ENCODE measurements at places on chromosomes 5 and 9.
A peak's percentile ranks its signal among the peaks of the same experiment; 100 is the strongest.

- DNase-seq = no peak
These were observed 6.0 kb upstream of the ZDHHC12 start for GRCh38 chr9:128729766-128730517.

DNA sequence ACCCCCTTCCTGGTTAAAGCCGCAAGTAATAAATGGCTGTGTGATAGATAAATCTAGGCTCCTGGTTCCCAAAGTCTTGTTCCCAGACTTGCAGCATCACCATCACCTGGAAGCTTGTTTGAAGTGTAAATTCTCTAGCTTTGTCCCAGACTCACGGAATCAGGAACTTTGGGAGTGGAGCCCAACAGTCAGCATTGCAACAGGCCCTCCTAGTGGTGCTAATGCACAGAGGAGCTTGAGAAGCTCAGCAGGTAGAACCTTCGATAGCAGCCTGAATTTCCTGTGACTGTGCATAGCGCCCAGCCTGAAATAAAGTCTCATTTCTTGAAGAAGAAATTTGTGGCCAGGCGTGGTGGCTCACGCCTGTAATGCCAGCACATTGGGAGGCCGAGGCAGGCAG lies 30.3 kb upstream of the MELK start:
- DNase-seq = no peak

GRCh38 chr5:120260651-120261050 lies 203.4 kb upstream of the PRR16 start:
- DNase-seq = no peak

DNA sequence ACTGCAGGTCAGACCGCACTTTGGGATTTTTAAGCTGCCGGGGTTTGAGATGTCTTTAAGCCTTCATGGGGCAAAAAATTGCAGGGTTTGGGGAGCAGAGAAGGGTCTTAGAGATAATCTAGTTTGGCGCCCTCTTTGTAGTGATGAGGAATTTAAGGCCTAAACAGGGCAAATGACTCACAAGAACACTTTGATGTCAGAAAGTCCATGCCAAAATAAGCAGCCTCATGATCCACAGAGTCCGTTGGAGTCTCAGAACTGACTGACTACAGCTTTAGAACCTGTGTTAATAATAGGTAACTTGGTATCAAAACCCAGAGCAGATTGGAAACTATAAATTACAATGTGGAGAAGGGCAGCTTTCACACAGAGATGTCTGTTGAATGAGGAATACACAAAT lies 35.9 kb upstream of the PTGS1 start:
- no peak for DNase-seq

DNA sequence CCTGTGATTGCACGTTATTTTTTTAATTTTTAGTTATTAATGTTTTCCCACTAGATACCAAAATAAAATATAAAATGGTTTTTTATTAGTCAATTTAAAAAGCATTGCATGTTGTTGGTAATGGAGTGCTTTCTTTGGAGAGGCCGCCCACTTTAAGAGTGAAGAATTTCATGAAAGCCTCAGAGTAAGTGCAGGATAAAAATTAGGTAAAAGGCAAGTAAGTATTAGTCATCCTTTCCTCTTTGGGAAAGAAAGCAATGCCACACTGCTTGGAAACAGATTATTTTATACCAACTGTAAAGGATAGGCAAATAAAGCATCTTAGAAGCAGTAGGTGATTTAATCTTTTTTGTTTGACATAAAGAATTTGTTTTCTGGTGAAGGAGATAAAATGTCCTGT lies 62.9 kb downstream of the HSD17B4 start:
- no peak for DNase-seq

- DNase-seq = no peak
These were observed 4.3 kb downstream of the CDHR2 start for GRCh38 chr5:176553260-176554085.

- DNase-seq = no peak
These were observed 26.4 kb downstream of the NCS1 start for GRCh38 chr9:130198501-130199179.

- DNase-seq = no peak
These were observed 1.9 kb downstream of the LRRC14B start for GRCh38 chr5:192970-193831.

DNA sequence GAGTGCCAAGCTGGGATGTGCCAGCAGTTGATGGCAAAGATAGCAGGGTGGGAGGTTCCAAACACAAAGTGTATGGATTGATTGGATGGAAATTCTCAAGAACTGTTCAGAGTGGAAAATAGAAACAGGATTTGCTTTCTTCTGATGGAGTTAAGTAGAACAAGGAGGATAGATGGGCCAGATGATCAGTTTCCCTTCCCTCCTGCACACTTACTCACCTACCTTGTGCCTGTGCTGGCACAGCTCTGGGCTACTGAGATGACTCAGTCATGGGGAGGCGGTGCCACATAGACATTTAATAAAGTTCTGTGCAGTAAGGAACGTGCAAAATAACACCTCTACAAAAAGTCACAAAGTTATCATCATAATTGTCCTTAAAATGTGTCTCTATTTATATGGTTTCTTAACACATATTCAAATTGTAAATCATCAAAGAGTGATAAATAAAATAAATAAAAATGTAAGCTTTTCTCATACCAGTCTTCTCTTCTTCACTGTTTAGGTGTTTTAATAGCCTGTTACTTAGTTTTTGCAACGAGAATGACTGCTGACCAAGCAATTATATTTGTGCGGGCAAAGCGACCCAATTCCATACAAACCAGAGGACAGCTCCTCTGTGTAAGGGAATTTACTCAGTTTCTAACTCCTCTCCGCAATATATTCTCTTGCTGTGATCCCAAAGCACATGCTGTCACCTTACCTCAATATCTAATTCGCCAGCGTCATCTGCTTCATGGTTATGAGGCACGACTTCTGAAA lies 12.7 kb downstream of the PTPDC1 start:
- no peak for DNase-seq

- DNase-seq = no peak
These were observed 428.6 kb upstream of the ADAMTSL1 start for GRCh38 chr9:18045326-18045725.

- no peak for DNase-seq
These were observed 40.0 kb downstream of the LARP1 start for GRCh38 chr5:154795235-154795596.

GRCh38 chr5:168583742-168584482 lies 4.7 kb upstream of the PANK3 start:
- DNase-seq = no peak

- no peak for DNase-seq
These were observed 9.5 kb upstream of the IFNK start for GRCh38 chr9:27514551-27514950.

DNA sequence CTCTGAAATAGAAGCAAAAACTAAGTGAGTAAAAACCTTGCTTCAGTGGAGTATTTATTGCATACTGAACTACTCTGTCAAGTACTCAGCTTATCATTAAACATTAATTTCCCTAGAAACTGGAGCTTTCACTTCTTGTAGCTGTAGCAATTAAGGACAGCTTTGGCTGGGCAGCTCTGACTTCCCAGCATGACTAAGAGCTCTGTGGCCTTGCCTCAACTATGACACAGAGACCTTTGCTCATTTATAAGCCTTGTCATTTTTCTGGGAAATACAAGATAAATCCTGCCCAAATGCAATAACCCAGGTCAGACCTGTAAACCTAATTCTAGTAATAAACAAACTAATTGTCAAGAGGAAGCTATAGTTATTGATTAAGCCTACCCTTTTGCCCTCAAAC lies 65.4 kb upstream of the STK32A start:
- no peak for DNase-seq

- DNase-seq = no peak
These were observed 17.9 kb downstream of the ZSWIM6 start for GRCh38 chr5:61349935-61350334.

GRCh38 chr5:126094991-126095390 lies 328.2 kb upstream of the GRAMD2B start:
- DNase-seq = no peak

DNA sequence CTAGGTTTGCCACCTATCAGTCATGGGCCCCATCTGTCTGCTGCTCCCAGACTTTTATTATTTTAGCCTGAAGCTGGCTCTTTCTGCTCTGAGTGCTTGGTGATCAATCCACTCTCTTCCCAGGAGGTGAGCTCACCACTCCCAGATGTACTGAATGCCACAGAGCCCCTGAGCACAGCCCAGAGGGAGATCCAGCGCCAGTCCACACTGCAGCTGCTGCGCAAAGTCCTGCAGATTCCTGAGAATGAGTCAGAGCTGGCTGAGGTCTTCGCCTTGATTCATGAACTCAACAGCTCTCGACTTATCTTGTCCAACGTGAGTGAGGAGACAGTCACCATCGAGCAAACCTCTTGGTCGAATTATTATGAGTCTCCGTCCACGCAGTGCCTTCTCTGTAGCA lies 36.0 kb downstream of the HMGXB3 start:
- no peak for DNase-seq

DNA sequence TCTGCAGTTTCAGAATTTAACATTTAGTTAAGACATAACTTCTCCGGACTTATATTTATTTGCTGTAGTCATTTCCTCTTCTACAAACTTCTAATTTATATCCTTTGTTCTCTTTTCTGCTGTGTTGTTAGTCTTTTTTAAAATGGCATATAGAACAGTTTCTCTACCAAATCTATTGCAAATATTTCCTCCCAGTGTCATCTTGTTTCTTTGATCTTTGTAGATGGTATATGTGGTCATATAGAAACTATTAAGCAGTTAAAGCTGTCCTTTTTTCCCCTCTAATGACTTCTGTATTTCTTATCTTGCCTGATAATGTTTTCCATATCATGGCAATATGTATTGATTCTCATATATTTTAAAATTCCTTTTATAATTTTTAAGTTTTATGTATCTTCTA lies 264.5 kb downstream of the MCTP1 start:
- DNase-seq = no peak

DNA sequence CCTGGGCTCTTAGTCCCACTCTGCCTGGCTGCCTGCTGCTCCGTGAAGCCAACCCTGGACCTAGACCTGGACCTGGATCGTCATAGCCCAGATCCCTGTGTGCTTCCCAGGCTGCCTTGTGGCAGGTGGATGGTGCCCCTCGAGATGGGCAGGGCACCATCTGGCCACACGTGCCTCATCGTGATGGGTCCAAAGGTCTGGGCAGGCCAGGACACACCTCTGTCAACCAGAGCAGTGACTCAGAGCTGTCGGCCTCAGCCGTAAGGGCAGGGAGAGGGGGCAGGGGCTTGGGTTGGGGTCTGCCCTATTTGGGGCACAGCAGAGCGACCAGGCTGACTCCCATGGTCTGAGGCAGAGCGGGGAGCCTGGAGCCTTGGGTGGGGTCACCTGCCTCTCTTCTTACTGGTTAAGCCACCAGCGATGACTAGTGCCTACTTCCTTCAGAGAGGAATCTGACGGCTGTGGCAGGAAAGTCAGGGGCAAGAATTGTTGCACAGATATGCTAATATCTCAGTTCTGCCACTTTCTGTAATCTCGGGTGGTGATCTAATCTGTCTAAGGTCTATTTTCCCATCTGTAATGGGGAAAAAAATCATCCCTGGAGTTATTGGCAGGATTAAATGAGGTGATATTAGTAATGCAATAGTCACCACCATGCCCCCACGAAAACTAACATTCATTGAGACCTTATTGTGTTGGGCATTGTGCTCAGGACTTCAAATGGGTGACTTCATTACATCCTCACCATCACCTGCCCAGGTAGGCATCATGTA lies 3.2 kb upstream of the CDHR2 start:
- DNase-seq = no peak

DNA sequence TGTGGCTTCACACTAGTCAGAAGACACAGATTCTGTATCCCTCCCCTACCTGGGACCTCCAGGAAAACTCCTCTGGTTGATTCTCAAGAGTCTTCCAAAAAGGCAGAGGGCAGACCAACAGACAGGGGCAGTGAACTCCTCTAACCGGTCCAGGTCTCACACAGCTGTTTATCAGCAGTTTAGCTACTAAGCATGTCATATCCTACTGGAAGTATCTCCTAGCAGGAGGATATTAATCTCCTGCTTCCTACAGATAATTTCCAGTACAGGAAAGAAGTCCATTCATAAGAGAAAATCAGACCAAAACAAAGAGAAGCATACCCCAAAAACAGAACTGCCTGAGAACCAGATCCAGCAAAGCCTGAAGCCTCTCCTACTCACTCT lies 64.3 kb downstream of the DTWD2 start:
- no peak for DNase-seq

- DNase-seq = peak; percentile 56
These were observed 23.6 kb downstream of the PCDHGC5 start for GRCh38 chr5:141512390-141512910.

- peak; percentile 46 for DNase-seq
These were observed 539 bp downstream of the ARRDC3 start for GRCh38 chr5:91382530-91383026.

DNA sequence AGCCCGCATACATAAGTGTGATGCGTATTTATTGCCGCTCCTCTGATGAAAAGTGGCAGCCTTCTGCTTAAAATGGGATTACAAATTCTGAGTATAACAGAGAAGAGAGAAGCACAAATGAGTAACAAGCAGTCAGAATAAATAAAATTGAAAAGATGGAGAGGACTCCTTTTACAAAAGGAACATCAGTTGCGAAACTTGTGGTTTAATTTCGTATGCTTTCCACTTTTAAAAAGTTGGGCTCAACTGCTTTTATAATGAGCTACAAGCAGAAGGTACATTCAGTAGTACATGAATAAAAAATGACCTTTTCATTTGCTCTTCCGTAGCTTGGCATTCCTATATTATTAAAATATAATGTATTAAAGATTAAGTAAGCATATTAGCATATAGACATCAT lies 320.0 kb downstream of the FBXL17 start:
- no peak for DNase-seq

DNA sequence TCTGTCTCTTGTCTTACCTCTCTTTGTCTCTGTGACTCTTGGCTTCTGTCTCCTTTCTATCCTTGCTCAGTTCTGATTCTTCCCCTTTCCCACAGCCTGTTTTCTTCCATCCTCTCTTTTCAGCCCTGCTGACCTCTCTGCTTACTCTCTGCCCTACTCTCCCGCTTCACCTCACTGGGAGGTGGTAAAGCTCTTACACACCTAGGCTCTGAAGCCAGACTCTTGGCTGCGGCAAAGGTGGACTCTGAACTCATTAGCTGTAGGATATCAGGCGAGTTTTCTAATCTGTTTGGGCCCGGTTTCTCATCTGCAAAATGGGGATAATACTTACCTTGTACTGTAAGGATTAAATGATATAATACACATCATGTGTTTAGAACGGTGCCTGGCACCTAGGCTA lies 11.1 kb downstream of the PCDH1 start:
- no peak for DNase-seq

DNA sequence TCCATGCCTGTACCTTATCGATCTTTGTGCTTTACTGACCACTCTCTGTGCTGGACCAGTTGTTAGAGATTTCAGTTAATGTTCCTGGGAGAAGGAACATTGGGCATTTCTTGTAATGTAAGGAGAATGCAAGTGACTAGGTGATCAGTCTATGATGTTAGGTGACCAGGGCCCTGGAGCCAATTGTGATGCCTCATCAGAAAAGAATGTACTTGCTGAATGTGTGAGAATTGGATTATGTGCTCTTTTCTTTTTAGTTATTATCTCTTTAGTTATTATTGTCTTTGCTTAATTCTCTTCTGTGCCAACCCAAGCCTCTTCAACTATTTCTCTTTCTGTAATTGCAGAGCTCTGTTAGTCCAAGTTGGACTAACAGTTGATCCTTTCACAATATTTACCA lies 92.9 kb downstream of the LRRC70 start:
- no peak for DNase-seq

Measured in DND-41 (cell line).